ENCODE measurements at places on chromosomes 11 and 22.

GRCh38 chr11:109306322-109306721 is 115.7 kb upstream of the C11orf87 start:
- DNase-seq, result no peak

GRCh38 chr22:46703996-46704370 is 34.1 kb downstream of the CERK start:
- DNase-seq, result no peak

DNA sequence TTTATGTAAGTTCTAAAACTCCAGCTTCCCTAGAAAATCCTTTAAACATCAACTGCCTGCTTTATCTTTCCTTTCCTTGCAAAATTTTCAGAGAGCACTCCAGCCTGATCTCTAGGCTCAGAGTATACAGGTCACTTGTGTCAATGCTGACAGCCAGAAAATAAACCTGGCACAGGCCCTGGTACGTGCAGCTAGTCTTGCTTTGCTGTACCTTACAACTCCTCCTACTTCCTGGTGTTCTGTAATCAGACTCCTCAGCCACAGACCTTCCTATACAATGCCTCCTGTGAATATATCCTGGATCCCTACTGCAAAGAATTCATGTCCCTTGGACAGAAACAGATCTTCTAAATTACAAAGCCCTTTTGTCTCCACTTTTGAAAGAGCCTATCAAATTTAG is 24.2 kb upstream of the TMEM123 start:
- DNase-seq, result no peak

DNA sequence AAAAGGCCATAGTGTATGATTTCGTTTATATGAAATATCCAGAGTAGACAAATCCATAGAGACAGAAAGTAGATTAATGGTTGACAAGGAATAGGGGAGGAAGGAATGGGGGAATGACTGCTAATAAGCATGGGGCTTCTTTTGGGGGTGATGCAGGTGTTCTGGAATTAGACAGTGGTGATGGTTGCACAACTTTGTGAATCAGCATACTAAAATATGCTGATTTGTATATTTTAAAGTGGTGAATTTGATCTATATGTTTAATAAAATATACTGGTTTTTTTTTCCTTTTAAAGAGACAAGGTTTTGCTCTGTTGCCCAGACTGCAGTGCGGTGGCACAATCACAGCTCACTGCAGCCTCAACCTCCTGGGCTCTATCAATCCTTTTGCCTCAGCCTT is 6.5 kb upstream of the HORMAD2 start:
- no peak for DNase-seq

GRCh38 chr11:132208477-132209055 is 838.2 kb downstream of the NTM start:
- no peak for DNase-seq

Data from stimulated activated CD8-positive, alpha-beta memory T cell treated with anti-CD3 and anti-CD28 coated beads, Interleukin-7, amount 100 ng/mL, for 1 hour (primary cell).